ENCODE measurements at places on chromosomes 4 and X.

GRCh38 chr4:116101321-116101720, 984.1 kb downstream of the TRAM1L1 start:
- no peak for DNase-seq

GRCh38 chr4:113559947-113560346, 201.6 kb downstream of the CAMK2D start:
- DNase-seq: no peak

DNA sequence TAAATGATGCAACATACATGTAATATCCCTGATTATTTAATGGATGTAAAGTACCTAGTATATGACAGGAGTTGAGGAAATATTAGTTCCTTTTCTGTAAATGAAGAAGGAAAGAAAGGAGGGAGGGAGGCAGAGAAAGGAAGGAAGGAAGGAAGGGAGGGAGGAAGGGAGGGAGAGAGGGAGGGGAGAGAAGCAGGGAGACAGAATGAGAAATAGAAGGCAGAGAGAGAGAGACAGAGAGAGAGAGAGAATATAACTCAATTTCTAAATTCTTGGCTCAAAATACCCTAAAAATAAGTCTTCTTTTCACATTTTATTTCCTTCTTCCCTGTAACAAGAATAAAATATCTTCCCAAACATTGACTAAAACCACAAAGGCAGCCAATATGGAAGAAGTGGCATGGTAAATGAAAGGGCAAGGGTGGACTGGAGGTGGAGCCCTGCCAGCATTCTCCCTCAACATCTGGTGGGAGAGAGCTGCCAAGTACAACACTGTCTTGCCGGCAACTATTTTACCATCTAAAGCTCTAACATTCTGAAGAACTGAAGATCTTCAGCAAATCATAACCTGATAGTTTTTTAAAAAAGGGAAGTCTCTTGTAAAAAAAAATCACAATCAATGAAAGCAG, 245.1 kb downstream of the PPP3CA start:
- peak; percentile 23 for DNase-seq

- no peak for DNase-seq
Measured at GRCh38 chrX:124217304-124218251, 114.9 kb upstream of the TEX13D start.

- no peak for DNase-seq
Measured at GRCh38 chrX:136822337-136823095, 41.8 kb upstream of the ARHGEF6 start.

DNA sequence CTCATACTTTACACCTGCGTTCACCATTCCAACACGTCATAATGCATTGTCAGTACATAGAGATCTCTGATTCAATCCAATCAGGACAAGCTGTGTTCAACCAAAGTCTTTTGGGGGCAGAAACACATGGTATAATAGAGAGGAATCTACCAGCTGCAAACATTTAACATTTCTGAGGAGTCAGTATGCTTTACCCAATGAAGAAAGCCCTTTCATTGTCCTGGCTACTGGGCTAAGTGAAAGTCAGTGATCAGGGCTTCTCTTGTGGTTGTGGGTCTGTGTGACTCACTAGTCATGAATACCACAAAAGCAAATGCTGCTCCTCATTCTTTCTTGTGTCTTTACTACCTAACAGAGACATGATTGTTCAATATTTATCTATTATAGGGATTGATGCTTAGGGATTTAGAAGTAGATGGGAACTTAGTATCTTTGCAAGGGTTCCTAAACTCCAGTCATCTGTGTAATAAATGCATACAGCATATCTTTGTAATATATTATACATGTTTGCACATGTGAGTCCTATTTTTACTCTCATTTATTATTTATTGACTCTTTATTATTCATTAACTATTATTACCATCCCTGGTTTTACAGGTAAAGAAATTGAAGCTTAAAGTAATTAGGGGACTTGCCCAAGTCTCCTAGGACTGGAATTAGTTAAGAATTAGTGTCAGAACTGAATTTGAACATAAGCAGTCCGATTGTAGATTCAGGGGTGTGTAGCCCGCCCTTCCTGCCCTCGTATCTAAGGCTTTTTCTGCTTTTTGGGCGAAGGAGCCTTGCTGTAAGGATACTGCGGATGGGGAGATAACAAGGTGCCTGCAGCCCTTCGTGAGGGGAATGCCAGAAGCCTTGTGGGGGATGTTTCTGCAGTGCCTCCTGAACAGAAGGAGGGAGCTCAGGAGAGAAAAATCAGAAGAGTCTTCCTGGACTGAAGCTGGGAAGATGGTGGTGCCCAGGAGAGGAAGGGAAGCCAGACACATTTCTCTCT, 353.1 kb upstream of the BOD1L1 start:
- DNase-seq: no peak

- no peak for DNase-seq
Measured at GRCh38 chr4:176611381-176611780, 181.3 kb downstream of the VEGFC start.

GRCh38 chrX:131270080-131270479, 19.0 kb downstream of the IGSF1 start:
- no peak for DNase-seq

DNA sequence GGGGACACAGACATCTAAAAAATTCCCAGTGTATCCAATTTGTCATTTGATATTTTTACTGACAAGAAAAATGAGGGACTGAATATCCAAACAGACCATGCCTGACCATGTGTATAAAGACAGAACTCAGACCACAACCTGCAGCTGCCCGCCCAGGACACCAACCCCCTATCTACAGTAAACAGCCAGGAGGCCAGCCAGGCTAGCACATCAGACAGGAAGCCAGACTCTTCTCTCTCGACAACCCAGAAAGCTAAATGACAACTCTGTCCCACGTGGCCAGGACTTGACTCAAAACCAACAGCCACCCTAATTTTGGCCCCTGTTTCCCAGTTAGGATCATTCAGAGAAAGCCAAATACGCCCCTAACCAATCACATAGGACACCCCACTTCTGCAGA, 15.1 kb downstream of the AFAP1 start:
- no peak for DNase-seq

- no peak for DNase-seq
Measured at GRCh38 chr4:54058171-54058570, 6.2 kb downstream of the CHIC2 start.

DNA sequence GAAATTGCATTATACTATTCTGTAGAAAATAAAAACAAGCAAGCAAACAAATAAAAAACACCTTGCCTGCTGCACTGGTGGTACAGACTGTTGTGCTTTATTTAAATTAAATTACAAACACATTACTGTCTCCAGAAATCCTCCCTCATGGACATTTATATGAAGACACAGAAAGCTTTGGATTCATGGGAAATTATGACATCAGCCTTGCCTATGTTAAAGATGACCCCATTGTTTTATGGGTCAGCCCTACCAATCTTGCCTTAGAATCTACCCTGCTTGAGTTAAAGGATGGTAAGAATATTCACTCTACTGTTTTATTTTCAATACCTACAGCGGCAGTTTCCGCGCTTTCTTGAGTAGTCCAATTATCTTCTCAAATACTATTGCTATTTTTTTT, 1379.9 kb downstream of the TECRL start:
- DNase-seq: no peak

DNA sequence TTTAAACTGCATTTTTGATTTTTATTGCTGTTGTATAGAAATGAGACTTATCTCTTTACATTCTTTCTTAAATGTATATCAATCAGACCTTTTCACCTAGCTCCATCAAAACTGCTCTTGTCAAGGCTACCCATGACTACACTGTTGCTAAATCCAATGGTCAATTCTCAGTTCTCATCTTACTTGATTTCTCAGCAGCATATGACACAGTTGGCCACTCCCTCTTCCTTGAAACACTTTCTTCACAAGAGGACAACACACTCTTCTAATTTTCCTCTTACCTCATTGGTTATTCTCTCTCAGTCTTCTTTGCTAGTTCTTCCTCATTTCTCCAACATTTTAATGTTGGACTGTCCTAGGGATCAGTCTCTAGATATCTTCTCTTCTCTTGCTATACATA, 94.1 kb upstream of the CITED1 start:
- DNase-seq: no peak

GRCh38 chr4:69831646-69832325, 28.2 kb downstream of the SULT1E1 start:
- DNase-seq: no peak

GRCh38 chr4:126853715-126854114, 779.0 kb upstream of the INTU start:
- no peak for DNase-seq

DNA sequence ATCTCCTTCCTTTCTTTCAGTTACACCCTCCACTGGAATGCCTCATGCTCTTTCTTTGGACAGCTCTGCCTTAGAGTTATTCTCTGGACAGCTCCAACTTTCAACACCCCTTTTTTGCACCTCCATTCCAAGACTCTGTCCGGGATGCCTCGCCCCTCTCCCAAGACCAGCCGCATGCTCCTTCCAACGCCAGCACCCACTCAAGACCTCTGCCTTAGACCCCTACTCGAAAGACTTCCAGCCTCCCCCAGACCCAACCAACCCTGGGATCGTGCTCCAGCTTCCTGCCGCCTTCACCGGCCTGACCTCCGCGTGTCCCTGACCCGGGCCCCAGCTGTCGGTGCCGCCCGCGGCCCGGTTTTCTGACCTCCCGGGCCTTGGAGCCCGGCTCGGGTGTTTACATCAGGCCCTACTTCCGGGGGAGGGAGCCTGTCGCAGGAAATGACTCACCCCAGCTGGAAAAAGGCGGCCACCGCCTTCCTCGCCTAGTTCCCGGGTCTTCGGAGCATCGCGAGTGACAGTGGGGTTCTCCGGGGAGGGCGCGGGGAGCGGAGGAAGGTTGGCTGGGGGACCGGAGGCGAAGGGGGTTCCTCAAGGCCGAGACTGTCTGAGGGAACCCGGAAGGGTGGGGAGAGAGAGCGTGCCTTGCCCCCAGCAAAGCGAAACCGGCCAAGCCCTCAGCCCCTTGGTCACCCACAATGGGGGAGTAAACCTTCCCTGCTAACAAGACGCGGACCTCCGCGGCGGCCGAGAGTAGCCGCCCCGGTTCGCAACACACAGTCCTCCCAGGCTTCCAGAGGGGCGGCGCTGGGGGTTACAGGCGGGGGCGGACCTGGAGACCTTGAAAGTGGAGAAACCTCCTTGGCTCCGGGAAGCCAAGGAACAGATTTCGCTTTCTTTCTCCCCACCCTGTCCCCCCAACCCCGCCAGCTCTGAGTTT, at the start of gene WDR45:
Gene WDR45, minus strand, starts transcription at position 399 of the 940 bp plus-strand sequence. CDS start 1,792 bp downstream, outside the sequence.
- DNase-seq: peak; percentile 67

DNA sequence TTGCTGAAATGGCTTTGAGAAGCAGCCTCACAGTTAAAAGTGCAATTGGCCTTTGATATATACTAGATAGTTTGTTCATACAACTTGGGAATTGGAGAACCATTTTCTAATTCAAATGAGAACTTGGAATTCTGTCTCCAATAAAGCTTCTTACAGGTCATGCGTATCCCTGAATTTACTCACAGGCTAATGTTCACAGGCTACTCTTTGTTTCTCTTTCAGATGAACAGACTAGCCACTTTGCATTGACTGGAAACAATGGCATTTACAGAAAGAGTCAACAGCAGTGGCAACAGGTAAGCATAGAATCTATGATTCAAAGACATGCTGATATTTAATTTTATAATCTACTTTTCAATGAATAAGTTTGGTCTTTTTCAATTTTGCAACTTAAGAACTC, 13.5 kb downstream of the AFF1 start:
- no peak for DNase-seq

- DNase-seq: no peak
Measured at GRCh38 chrX:47644557-47645091, 5.7 kb downstream of the ELK1 start.

GRCh38 chr4:185566972-185567371, 31.7 kb upstream of the PDLIM3 start:
- DNase-seq: peak; percentile 69

DNA sequence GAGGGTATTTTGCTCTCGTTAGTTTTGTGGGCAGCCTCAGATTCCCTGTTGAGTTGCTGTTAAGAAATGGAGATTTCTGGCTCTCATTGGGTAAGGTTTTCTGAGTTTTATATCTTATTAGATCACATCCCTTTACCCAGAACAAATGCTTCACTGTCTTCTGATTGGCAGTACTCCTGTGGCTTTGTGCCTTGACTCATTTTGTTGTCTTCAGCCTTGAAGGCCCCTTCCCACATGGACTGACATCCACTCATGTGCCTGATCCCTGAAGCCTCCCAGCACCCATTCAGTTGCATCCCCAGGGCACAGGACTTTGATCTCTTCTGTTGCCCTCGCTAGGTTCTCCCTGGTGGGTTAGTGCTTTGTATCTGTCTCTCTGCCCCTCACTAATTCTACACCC, 10.4 kb downstream of the MED28 start:
- DNase-seq: no peak

DNA sequence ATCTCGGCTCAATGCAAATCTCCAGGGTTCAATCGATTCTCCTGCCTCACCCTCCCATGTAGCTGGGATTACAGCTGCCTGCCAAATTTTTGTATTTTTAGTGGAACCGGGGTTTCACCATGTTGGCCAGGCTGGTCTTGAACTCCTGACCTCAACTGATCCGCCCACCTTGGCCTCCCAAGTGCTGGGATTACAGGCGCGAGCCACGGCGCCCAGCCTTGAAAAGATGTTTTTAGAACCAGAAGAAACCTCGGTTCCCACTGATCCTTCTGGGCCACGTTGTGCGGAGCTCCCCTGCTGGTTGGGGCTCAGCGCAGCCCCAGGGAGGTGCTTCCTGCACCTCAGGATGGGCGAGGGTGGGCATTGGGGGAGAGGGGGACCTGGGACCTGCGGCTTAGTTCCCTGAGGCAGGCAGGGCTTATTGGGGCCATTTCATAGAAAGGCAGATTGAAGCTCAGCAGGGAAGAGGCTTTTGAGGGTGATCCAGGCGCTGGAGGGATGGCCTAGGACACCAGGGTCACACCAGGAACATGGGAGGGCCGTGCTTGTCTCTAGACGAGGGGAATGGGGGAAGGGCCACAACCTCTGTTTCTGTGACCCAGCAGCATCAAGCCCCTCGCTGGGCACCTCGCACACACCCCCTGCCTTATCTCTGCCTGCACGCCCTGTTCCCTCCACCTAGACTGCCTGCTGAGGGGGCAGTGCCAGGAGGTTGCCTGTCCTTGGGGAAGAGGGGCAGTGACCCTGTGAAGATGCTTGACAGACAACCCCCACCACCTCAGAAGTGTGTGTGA, 6.3 kb upstream of the ADD1 start:
- DNase-seq: no peak

DNA sequence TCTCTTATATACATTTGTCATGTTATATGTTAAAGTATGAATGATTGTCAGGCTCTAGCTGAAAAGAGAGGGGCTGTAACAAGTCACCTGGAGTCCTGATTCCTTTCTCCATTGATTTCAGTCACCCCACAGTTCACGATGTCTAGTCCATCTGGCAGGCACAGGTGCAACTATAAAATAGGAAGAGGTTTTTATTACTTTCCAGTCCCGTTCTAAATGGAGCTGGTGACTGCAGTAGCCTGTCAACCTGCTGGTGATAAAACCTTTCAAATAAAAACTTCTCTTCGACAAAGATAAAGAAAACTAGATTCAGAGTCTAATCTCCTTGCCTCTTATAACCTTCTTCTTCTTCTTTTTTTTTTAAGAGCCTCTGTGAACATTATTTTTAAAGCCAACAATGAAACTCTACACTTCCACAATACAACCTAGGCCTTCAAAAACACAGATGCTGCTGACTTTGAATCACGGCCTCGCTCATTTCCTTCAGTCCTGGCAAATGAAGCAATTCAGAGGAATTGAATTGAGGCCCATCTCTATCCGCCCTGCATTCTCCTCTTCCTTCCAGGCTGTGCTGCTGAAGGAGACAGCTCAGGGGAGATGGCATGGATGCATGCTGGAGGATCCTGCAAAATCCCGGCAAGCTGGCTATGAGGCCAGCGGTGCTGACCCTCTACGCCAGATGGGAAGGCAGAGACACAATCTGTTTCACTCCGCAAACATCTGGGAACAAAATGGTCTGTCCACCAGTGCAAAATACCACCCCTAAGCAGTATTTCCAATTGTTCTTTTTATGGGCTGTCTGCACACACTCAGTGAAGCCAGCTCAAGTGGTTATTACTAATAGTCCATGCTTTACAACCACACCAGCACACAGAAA, 27.3 kb upstream of the CDKN2AIP start:
- DNase-seq: no peak
